ENCODE measurements at places on chromosomes 12 and 14.

DNA sequence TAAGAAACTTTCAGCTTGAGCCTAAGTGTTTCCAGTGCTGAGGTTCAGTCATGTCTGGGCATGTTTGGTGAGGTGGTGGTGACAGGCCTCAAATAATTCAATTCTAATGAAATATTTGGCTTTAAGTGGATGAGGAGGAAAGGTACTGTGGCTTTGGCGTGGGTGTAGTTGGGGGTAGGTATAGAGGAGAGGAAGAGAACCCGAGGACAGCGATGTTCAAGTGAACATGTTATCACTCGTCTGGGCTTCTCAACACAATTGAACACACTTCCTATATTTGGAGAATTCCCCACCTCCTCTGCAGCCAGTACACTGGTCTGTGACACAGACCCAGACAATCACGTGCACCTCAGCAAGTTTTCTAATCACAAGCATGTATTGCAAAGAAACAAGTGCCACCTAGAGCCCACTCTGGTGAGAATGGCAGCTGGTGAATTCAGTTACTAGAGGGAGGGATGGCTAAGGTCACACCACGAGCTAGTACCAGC is 53.0 kb downstream of the IFNG-AS1 start:
- no peak for DNase-seq

GRCh38 chr14:23006544-23007419 is 3.2 kb downstream of the C14orf93 start:
- peak; percentile 98 for DNase-seq

GRCh38 chr14:24674204-24674970 is 40.4 kb upstream of the GZMB start:
- DNase-seq, result no peak

DNA sequence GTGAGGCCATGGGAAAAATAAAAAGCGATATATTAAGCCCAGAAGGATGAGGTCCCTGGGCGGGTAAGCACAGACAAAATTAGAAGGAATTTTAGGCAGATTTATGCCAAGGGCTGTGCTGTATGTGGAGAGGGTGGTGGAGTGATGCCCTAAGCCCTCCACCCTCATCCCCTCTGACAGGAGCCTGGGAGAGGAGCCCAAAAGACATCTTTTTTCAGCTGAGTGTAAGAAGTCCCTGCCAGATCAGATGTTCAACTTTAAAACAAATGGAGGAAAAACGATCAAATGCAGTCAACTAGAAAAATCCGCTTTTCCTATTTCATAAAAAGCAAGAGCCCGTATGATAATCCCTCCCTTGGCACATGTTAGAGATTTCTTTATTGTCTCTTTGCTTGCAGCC is 47.7 kb upstream of the NRXN3 start:
- no peak for DNase-seq

- DNase-seq, result peak; percentile 75
Observed at GRCh38 chr12:53543539-53543938, 36.3 kb upstream of the NPFF start.

DNA sequence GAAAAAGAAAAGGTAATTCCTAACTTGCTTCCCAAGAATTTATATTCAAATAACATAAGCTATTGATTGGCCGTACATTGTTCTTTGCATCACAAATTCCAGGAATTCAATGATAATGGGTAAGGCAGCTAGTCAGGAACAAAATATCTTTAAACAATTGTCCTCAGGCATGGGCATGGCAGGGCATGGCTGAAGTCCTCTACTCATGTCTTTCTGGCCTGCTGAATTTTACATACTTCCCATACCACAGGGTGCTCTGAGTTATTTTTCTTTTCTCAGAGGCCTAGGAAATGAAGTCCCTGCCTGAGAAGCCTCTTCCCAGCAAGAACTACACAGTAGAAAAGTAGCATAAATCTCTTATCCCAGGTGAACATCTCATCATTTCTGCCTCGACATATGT is 15.1 kb upstream of the DRAM1 start:
- DNase-seq, result no peak

GRCh38 chr12:4860741-4861140 is 49.0 kb upstream of the KCNA1 start:
- no peak for DNase-seq

DNA sequence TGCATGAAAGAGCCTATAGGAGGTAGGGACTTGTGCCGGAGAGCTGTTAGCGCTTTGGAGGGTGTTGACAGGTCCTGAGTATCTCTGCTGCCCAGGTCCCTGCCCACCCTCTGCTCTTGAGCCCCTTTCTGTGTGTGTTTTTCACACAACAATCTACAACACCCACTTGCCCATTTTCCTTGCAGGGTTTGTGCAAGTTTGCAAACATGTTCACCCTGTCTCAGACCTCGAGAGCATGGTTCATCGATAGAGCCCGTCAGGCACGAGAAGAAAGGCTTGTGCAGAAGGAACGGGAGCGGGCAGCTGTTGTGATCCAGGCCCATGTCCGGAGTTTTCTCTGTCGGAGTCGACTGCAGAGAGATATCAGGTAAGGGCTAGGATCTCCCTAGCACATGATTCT is 5.9 kb downstream of the UBE3B start:
- no peak for DNase-seq

- peak; percentile 68 for DNase-seq
Observed at GRCh38 chr14:103551338-103551762, 11.1 kb downstream of the BAG5 start.

DNA sequence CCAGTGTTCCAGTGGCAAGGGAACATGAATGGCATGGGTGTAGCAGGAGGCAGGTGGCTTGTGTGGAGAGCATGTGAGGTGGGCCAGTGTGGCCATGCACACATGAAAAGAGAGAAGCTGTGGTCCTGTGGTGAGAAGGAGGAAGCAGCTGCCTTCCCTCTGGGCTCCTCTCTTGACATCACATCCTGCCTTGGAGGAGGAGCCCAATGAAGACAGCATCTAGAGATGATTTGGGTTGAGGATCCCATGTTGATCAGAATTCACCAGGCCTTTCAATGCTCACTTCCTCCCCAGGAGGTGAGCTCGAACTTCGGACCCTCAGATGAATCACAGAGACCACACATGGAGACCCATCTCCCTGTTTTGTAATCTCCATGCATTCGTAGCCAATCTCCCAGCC is 82.6 kb downstream of the LRRC74A start:
- DNase-seq, result no peak
